ENCODE measurements at places on chromosomes 12 and 14.

GRCh38 chr12:22974865-22975264 is 349.9 kb downstream of the ETNK1 start:
- DNase-seq = no peak

GRCh38 chr14:39857376-39858055 is 425.3 kb upstream of the FBXO33 start:
- DNase-seq = no peak

- DNase-seq = no peak
These were observed 10.4 kb upstream of the TMEM263 start for GRCh38 chr12:106945261-106945851.

- DNase-seq = no peak
These were observed 1.1 kb downstream of the BEGAIN start for GRCh38 chr14:100586153-100586402.

DNA sequence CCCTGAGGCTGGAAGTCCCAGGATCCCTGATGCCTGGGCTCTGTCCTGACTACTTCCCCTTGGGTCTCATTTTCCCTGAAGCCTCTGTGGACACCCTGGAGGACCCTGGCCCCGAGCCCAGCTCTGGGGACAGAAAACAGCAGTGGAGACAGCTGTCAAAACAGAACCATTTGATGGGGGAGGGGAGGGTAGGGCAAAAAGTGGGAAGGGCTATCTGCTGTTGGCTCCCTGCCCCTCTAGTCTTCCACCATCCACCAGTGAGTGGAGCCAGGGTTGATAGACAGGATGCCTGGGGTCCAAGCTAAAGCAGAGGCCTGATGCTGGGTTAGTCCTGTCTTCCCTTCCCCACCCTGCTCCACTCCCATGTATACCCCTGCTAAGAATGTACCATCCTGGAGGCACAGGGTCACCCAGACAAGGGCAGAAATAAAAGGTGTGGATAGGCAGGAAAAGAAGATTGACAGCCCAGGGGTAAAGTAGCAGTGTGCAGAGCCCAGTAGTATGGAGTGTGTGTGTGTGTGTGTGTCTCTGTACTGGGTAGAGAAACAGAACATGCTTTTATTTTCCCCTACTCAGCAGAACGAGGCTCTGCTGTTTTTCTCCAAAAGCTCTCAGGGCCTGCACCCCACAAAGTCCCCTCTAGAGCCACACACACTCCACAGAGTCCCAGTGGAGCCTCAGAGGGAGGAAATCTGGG is 9.8 kb downstream of the ZNF385A start:
- DNase-seq = no peak

DNA sequence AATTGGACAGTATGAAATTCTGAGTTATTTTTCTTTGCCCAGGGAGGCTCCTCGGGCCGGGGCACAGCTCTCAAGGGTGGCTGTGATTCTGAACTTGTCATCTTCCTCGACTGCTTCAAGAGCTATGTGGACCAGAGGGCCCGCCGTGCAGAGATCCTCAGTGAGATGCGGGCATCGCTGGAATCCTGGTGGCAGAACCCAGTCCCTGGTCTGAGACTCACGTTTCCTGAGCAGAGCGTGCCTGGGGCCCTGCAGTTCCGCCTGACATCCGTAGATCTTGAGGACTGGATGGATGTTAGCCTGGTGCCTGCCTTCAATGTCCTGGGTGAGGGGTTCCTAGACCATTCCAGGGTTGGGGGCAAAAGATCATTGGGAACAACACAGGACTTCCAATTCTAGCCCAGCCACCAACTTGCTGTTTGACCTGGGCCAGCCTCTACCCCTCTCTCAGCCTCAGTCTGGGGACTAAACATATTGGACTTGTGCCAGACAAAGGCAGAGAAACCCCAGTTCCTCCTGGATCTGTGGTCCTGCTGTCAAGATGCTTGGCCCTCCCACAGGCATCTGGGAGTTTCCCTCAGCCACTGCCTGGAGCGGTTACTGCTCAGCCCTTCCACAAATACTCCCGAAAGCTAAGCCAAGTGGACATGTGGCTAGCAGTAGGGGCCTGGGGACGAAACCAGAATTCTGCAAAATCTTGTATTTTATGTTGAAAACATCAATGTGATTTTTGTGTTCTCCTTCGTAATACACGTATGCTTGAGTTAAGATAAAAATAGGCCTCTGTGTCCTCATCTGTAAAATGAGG is 3.5 kb downstream of the OAS3 start:
- DNase-seq = no peak

DNA sequence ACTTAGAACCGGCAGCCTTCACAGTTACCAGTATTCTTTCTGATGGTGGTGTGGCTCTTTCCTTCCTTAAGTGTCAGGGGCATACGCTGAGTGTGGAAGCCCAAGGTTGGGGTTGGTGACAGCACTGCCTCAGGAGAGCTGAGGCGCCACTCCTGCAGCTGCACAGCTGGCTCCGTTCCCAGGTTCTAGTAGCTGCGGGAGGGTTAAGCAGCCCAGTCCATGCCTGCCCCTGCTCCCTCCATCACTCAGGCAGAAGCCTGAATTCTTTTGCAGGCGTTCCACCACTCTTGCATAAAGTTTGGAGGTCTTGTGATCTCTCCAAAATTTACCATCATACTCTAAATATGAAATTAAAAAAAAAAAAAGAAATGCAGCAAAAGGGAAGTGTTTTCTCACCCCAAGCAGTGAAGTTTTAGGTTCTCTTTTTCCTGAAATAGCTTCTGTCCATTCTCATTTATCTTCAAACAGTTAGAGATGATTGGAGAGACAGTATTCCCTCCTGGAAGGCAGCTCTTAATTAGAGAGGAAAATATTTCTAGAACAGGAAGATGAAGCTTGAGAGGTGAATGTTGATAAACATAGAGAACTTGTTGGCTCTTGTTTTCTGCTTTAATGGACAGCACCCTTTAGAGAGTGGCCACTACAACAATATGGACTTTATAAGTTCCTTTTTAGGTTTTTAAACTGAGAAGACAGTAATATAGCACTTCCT is 136.1 kb downstream of the FGD4 start:
- peak; percentile 67 for DNase-seq

GRCh38 chr14:22656945-22657731 is 13.0 kb upstream of the OR6J1 start:
- DNase-seq = no peak

DNA sequence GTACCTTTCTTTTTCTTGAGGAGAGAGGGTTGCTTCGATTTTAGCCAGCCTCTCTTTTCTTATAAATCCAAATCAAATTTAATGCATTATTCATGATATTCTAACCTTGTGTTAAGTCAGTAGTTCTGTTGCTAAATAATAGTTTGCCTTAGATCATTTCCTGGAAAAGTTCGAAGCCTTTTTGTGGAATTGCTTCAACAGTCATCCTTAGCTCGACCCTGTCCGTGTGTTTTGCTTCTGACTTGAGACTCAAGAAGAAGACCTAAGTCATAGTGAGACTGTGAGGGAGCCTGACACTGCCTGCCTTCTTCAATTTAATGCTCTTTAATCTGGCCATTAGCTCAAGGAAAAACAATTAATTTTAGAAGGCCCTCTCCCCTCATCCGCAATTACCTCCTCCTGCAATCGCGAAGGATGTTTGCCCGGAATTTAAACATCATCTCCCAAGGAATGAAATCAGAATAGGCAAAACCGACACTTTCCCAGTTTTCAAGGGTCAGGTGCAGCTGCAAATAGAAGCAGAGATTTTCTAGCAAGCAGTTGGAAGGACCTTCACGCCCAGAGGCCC is 453 bp upstream of the SLC4A8 start:
- no peak for DNase-seq

- no peak for DNase-seq
These were observed 90.2 kb downstream of the KSR2 start for GRCh38 chr12:117878605-117879004.

Data from hematopoietic multipotent progenitor cell (in vitro differentiated cells).